ENCODE measurements at places on chromosomes 6 and 20.

GRCh38 chr6:164098857-164099267 lies 684.3 kb downstream of the QKI start:
- peak; percentile 42 for DNase-seq

GRCh38 chr6:111399626-111400025 lies 83.4 kb downstream of the REV3L start:
- no peak for DNase-seq

GRCh38 chr6:126153661-126154060 lies 167.3 kb downstream of the TRMT11 start:
- DNase-seq: no peak

DNA sequence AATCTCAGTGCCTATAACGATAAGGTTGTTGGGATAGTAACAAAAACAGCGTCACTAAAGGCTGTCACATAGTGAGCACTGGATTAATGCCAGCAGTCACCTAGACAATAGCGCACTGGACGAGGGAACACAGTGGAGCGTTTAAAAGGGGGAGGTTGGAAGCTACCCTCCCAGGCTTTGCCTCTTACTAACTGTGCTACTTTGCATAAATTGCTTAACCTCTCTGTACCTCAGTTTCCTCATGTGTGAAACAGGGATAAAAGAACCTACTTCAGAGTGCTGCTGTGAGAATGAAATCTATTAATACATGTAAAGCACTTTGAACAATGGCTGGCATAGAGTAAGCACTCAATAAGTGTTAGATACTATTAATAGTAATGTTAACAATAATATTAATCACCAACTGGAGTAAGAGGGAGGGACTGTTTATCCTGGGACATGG lies 10.5 kb downstream of the BCL2L1 start:
- no peak for DNase-seq

DNA sequence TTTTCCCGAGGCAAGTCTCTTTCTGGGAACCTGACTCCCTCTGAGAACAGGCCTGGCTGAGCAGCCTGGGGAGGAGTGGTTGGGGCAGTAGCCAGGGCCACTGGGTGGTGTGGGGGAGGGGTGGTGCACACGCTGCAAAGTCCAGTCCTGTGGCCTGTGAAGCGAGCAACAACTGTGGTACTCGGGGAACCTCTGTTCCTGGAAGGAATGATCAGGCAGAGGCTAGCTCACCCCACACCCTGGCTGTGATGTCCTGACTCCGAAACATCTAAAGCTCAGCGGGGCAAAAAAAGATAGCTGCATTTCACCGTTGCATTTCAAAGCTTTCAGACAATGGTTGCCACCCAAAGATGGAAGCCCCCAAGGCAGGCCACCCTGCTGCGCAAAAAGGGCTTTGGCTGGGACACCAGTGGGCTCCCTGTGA lies 25.5 kb downstream of the PCK1 start:
- DNase-seq: no peak

DNA sequence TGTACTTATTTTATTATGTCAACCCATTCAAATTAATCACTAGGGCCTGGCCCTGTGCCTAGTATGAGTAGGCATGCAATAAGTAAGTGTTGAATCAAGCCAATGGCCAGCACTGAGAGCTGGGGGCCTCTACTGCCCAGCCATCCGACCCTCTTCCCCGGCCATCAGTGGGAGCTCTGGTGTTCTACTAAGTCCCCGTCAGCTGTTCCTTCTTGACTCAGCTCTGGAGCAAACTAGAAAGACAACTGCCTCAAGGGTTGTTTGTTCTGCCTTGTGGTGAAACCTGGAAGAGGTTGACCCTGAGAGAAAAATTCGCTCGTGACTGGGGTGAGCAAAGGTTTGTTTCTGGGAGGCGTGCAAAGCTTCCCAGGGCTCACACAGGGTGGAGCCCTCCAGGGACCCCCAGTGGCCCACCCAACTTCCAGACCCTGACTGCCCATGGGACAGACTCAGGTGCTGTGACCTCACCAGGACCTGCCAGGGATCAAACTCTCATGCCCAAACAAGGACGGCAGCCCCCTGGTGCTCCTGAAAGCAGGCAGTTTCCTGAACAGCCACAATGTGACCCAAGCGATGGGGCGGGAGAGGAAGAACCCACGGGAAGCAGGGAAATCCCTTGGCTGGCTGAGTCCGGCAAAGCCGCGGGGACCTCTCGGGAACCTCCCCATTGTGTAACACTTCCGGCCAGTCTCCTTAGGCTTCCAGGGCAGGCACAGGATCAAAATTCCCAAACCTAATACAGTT lies 50.4 kb downstream of the BANF2 start:
- peak; percentile 43 for DNase-seq

- DNase-seq: no peak
Observed at GRCh38 chr6:157989541-157990289, 8.1 kb downstream of the SYNJ2 start.

- DNase-seq: no peak
Observed at GRCh38 chr6:13066050-13066449, 262.3 kb downstream of the TBC1D7 start.

- DNase-seq: peak; percentile 71
Observed at GRCh38 chr6:43491750-43492661, 14.6 kb downstream of the TJAP1 start.

DNA sequence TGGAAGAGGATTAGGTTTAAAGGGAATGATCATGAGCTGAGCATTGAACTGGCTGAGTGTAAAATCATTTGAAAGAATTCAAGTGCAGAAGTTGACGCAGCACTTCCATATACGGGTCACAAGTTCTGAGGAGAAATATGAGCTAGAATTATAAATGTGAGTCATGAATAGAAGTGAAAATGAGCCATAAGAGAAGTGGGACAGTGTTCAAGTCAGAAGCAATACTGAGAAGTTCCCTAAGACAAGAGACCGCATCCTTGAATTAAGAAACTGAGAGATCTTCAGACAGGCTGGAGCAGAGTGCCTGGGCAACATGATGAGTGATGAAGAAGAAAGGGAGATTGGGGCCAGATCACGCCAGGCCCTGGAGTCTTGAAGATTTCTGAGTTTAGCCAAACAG lies 209.7 kb downstream of the TBX18 start:
- DNase-seq: no peak

DNA sequence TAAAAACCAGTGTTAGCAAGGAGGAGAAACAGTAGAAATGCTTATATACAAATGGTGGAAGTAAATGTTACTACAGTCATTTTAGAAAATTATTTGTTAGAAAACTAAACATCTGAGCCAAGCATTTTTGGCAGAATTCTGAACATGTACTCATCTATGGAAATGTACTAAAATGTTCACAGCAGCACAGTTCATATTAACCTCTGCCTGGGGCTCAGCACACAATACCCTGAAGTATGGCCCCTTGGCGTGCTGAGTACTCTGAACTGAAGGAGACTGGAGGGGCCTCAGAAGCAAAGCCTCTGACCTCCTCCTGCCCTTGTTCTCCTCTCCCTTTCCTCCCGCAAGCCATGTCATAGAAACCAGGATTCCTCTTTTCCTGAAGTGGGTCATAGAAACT lies 66.2 kb upstream of the RALGAPA2 start:
- DNase-seq: peak; percentile 66

- DNase-seq: no peak
Observed at GRCh38 chr6:52221302-52221701, 23.0 kb downstream of the IL17F start.

GRCh38 chr20:18256440-18257090 lies 31.8 kb upstream of the ZNF133 start:
- DNase-seq: no peak

GRCh38 chr6:16181439-16182297 lies 52.8 kb downstream of the MYLIP start:
- DNase-seq: peak; percentile 53

DNA sequence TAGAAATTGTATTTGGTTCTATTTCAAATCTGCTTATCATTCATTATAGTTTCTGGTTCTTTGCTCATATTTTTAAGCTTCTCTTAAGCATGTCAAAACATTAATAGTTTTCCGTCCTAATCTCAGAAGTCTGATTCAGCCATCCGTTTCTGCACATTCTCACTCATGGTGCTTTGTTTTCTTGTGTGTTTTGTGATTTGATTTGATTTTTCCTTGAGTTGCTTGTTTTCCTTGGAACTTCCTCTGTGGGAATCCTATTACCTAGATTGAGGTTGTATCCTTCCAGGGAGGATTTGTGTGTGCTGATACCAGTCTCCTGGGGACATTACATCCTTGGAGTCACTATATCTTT lies 7.9 kb downstream of the SNX9 start:
- no peak for DNase-seq
